ENCODE measurements at places on chromosomes 5 and 9.

DNA sequence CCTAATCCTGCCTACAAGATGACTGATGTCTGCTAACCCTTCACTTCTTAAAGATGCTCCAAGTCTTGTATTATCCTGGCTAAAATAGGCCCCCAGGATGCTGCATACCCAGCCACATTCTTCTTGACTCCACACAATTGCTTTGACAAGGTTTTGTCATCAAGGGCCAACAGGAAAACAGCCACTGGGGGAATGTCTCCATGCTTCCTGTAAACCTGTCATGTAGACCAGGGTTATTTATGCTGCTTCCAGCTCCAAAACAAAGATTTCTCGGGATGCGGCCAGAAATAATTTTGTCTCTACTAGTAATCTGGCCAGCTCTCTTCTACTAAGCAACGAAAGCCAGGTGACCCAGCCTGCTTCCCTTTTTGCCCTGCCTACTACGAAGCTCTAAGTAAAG is 53.8 kb downstream of the SHB start:
- H3K36me3 ChIP-seq: no peaks in the 10 kb centered on the region
- H3K4me3 ChIP-seq: no peak overlapping the region
- peaks cover 48% of the 10 kb centered on the region for H3K4me1 ChIP-seq
- no peaks in the 10 kb centered on the region for H3K27me3 ChIP-seq

DNA sequence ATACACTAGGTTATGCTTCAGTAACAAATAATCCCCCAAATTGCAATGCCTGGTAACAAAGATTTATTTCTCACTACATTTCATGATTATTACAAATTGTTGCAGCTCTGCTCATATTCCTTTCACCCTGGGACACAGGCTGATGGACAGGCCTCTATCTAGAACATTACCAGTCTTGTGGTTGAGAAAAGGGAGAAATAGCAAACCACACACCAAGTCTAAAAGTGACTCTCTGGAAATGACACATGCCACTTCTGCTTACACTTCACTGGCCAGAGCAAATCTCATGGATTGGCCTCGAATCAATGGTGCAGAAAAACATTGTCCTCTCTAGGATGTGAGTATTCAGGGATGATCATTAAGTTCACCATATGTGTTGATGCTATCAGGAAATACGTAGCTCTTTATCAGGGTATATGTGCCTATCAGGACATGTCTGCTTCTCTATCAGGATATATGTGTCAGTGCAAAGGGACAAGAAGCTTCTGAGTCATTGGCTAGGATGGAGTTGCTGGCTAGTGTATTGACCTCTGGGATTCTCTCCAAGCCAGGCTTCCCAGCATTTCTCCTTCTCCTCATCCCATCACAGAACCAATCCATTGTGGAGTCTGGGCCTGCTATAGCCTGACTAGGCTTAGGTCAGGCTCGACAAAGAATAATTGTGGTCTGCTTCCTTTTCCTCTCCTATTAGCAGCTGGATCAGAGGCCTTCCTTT is 91.1 kb upstream of the CEP78 start:
- peaks cover 9% of the 10 kb centered on the region for H3K36me3 ChIP-seq
- H3K4me3 ChIP-seq: no peak overlapping the region
- no peaks in the 10 kb centered on the region for H3K27me3 ChIP-seq
- no peaks in the 10 kb centered on the region for H3K4me1 ChIP-seq
- H3K27ac ChIP-seq: no peak overlapping the region

- H3K27me3 ChIP-seq: no peaks in the 10 kb centered on the region
- H3K27ac ChIP-seq: no peak overlapping the region
- H3K4me1 ChIP-seq: no peaks in the 10 kb centered on the region
- H3K36me3 ChIP-seq: no peaks in the 10 kb centered on the region
Measured at GRCh38 chr5:146426853-146427618, 20.1 kb upstream of the TCERG1 start.

DNA sequence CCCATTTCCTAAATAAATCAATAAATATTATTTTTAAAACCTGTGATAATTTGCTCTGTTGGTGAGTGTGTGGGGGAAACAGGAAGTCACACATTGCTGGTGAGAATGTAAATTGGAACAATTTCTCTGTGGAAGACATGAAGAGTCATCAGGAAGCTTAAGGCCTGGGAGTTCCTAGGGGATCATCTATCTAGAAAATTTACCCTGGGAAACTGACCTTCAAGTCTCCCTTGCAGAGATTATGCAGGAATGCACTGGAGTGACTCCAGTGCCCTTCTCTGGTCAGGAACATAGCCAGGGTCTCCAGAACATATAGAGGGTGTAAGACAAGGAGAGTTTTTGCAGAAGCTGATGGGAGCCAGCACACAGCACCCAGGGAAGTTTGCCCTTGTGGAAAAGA is 13.0 kb upstream of the GCNT1 start:
- DNase-seq: no peak
- H3K36me3 ChIP-seq: no peaks in the 10 kb centered on the region
- H3K27me3 ChIP-seq: no peaks in the 10 kb centered on the region
- no peaks in the 10 kb centered on the region for H3K4me1 ChIP-seq
